ENCODE measurements at places on chromosomes 5 and 9.

DNA sequence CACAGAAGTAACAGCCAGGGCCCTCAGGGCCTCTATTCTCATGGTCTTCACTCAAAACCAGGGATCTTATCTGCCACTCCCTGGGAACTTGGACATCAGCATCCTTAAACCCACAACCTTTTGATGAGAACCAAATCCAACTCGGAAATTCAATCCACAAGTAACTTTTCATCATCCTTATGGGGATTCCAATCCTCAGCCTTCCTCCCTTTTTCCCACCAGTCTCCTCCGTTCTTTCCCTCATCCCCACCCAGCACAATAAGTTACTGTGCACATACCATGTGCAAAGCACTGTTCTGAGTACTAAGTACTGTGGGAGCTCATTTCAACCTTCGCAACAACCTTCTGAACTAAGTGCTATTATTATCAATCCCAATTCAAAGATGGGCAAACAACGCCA, 17.0 kb downstream of the GOLPH3 start:
- no peak for DNase-seq

DNA sequence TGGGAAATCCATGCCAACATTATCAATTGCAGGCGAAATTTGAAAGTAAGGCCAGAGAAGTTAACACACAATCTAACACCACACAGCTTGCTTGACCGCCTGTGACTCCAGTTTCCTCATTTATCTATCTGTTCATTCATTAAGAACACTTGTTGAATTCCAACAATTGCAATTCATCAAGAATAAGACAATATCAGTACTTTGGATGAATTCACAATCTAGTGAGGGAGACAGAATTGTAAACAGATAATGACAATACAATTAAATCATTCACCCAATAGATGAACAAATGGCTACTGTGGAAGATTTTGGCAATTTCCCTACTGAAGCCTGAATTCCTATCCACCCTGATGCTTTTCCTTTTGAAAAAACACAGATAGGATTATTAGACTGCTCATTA, 181.6 kb downstream of the TRIM36 start:
- no peak for DNase-seq

DNA sequence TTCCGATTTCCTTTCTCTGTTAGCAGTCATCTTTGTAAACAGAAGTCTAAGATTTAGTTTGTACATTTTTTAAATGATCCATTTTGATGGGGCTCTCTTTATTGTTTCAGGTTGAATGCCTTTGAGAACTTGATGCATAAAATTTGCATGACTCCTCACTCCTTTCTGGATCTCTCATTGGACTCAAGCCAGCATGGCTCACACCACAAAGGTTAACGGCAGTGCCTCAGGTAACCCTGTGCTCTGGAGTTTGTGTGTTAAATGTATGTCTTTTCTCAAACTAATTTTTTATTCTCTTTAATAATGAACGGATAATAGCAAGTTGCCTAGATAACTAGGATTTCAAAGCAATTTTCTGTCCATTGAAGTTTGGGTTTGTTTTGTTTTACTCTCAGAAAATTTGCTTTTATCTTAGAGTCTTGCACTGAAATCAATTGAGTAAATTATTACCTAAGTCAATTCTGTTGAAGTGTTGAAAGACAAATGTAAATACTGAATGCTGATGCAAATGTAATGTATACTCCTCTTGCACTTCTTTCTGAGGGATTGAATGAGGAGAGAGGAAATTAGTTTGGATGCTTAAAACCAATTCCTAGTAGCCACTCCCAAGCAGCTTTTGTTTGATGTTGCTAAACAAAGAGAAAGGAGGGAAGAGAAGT, 164.6 kb upstream of the DMRT1 start:
- no peak for DNase-seq

GRCh38 chr5:113115061-113115460, 138.5 kb downstream of the DCP2 start:
- DNase-seq = no peak

GRCh38 chr5:128559300-128560297, 21.6 kb upstream of the FBN2 start:
- no peak for DNase-seq

DNA sequence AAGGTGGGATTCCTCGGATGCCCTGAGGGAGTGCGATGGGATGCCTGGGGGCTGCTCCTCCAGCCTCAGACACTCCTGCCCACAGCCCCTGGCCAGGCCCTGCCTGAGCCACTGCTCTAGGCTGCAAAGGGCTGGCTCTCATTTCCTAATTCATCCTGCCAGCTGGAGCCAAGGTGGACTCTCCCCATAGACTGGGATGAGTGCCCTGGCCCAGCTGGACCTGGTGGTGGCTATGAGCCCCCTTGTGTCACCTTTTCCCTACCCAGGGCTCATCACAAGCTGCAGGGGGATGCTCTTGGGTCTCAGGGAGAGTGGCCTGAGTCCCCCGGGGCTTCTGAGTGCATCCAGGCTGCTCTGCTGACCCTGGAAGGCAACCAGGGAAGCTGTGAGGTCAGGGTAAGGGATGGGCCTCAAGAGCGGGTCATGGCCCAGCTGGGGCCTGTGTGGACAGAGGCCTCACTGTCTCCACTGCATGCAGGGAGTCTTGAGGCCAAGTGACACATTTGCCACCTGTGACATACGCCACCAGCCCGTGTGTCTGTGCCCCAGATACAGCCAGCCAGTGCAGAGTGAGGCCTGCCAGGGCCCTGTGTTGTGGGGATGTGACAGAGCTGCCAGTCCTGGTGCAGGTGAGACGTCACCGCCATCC, 102.7 kb upstream of the IER5L start:
- no peak for DNase-seq

GRCh38 chr5:81579262-81579924, 171.5 kb downstream of the SSBP2 start:
- DNase-seq = peak; percentile 10

DNA sequence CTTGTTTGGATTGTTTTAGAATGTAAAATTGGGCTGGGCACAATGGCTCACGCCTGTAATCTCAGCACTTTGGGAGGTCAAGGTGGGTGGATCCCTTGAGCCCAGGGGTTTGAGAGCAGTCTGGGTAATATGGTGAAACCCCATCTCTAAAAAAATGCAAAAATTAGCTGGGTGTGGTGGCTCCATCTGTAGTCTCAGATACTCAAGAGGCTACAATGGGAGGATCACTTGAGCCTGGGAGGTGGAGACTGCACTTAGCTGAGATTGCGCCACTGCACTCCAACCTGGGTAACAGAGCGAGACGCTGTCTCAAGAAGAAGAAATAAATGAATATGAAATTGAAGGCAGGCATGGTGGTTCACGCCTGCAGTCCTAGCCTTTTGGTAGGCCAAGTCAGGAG, 21.3 kb downstream of the MAML1 start:
- no peak for DNase-seq

- no peak for DNase-seq
These were observed 109.8 kb downstream of the UNC13B start for GRCh38 chr9:35271637-35272036.

GRCh38 chr9:14863402-14863801, 46.8 kb downstream of the FREM1 start:
- DNase-seq = no peak

GRCh38 chr9:81237565-81238231, 451.6 kb downstream of the TLE1 start:
- no peak for DNase-seq

GRCh38 chr5:151093476-151093889, 12.6 kb upstream of the TNIP1 start:
- DNase-seq = no peak

DNA sequence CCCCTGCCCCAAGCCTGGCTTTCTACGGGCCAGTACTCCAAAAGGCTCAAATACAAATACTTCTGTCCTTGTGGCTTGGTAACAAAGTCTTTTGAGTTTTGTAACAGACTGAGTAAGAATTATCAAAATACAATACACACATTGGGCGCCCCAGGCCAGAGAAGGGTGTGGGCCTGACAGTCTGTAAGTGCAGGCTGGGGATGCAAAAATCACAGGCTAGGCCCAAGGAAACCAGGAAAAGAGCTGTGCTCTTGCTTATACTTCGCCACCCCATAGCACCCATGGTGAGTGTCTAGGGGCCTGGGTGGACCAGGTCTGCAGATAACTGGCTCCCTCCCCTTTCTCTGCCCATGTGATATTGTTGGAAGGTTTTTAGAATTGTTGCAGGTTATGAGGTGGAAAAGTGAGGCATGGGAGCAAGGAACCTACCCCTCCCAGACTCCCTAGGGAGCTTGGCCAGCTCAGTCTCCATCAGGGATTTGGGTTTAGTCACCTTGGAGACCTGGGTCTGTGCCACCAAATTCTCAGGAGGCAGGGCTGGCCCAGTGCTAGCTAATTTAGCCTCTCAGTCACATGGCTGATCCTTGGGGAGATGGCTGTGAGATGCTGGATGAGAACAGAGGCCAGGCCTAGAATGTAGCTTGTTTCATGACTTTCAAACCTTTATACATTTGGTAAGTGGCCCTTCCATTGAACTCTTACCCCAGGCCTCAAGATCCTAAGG, 72.9 kb downstream of the TARS1 start:
- DNase-seq = no peak

GRCh38 chr5:96893342-96893741, 17.0 kb downstream of the ERAP2 start:
- no peak for DNase-seq

GRCh38 chr5:91121347-91121993, 261.6 kb downstream of the ARRDC3 start:
- no peak for DNase-seq

GRCh38 chr5:112752335-112752734, 14.7 kb downstream of the APC start:
- DNase-seq = no peak

- DNase-seq = no peak
These were observed 84.3 kb downstream of the HTR1A start for GRCh38 chr5:63877961-63878360.

DNA sequence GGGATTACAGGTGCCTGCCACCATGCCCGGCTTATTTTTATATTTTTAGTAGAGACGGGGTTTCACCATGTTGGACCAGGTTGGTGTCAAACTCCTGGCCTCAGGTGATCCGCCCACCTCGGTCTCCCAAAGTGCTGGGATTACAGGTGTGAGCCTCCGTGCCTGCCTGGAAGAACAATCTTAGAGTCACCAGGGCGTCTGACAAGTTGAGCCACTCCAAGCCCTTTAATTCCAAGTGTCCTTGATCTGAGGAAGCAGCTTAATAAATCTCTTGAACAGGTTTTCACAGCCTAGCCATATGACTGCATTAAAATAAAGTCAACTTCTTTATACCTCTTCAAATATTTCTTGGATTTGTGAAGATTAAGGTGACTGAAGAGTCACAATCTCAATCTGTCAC, 31.5 kb downstream of the SLC44A1 start:
- no peak for DNase-seq

- no peak for DNase-seq
These were observed 110.5 kb downstream of the NUDT12 start for GRCh38 chr5:103452089-103452488.

DNA sequence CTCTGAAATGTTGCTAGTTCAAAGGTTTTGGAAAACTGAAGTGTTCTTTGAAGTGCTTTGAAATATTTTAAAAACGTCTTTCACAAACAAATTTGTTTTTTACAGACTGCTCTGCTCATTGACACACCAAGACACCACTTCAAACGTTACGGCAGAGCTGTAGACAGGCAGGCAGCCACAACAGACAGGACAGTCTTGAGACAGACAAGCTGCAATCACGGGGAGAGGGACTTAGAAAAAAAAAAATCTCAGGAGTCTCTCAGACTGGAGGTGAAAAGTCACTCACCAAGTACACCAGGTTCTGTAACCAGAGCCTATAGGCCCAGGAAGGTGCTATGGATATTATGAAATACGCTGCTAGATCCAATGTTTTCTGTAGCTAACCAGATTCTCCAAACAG, 135.4 kb downstream of the ISL1 start:
- DNase-seq = no peak

GRCh38 chr5:87354496-87354895, 58.2 kb downstream of the CCNH start:
- DNase-seq = no peak

GRCh38 chr5:174374206-174374605, 328.7 kb downstream of the NSG2 start:
- DNase-seq = no peak

DNA sequence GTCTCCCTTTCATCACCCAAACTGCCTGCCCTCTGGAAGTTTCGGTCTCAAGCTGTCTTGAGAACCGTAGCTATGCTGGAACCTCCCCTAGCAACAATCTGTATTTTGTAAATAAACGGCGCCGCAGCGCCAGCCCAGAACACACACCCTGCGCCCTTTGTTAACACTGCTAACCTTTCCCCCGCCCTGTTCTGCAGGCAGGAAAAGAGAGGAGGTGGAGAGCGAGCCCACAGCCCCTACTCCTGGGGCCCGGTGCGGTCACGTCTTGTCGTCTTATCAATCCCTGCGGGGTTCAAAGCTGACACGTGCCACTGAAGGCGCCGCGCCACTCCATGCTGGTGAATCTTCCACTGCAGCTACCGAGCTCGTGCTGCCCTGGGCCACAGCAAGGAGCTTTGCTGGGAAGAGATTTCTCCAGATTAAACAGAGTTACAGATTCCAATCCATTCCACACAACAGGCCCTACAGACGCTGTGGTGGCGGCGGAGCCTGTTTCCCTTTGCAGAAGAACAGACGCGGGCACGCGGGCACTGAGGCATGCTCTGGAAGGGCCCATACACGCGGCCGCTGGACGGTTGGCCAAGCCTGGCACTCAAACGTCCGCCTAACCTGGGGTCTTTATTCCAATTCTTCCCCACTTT, 25.3 kb downstream of the ZDHHC11B start:
- DNase-seq = peak; percentile 71

DNA sequence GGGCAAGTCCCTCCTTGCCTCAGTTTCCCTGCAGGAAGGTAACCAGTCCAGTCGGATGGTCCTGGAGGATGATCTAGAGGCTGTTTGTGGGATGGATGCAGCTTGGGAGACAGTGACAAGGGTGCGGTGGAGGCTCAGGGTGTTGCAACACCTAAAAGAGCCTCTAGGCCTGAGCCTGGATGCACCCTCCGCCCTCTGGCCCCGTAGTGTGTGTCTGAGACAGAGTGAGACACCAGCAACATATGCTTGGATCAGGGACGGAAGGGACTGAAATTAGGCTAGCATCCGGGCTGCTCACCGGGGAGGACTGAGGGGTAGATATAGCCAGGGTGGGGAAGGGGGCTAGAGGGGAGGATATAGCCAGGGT, 1.1 kb downstream of the CRAT start:
- no peak for DNase-seq

- DNase-seq = no peak
These were observed 25.8 kb downstream of the CAST start for GRCh38 chr5:96687812-96688453.

- no peak for DNase-seq
These were observed 197.1 kb downstream of the ICE1 start for GRCh38 chr5:5619546-5619945.
